ENCODE measurements at places on chromosomes 5 and 9.
A peak's percentile ranks its signal among the peaks of the same experiment; 100 is the strongest.

DNA sequence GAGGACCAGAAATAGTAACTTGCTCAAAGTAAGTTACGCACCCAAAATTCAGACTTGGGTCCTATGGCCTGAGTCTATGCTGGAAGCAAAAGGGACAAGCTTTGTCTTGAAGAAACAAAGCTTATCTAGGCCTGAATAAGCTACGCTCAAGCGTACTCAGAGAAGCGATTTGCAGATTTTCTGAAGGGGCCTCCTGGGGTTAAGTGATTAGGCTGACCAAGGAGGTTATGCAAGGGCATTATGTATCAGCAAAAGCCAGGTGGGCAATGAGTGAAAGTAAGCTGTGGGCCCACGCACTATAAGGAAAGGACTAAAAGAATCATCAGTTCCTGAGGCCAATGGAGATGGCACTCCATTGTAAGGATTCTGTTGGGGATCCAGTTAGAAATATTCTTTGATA is 122.1 kb downstream of the SNX18 start:
- no peak for DNase-seq

- peak; percentile 67 for DNase-seq
Measured at GRCh38 chr5:892394-893136, at the start of the genes BRD9 and TRIP13. Gene BRD9, minus strand, starts transcription at chr5:892801. Its CDS starts 144 bp downstream, at chr5:892657. Gene TRIP13, plus strand, starts transcription at chr5:892884. Its CDS starts 115 bp downstream, at chr5:892999.

DNA sequence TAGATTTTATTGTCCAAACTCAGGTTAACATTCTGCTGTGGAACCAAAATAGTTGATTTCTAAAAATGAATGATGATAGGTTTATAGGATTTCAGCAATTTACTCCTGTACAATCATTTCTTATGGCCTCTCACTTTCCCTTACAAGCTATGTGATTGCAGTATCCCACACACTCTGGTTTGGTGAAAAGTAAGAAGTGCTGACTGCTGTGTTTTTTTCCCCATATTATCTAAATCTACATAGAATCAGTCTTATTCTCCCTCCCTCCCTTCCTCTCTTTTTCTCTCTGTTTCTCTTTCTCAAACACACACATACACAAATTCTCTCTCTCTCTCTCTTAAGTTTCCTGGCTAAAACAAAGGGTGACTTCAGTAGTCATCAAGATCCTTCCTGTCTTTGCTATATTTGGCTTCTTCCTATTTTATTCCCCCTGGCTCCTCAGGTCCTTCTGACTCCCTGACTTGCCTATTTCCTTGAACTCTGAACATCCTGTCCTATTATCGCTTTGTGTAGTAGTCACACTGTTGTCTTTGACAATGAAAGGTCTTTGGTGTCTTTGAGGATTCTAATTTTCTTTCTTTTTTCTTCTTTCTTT is 55.9 kb upstream of the HAPLN1 start:
- no peak for DNase-seq

DNA sequence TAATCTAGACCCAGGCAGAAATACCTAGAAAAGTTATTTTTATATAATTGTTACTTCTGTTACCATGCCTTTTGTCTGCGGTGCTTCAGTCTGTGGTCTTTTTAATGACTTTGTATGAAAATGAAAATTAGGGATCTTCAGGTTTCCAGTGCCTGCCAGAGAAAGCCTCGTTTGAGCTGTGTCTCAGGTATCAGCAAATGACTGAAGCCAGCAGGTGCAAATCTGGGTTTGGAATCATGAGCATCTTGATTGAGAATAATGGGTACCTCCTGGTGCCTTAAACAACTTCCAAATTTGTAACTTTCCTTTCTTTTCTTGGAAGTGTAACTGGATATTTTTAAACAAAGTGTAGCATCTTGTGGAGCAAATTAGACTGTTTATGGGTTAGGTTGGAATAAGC is 4.3 kb downstream of the ZBTB34 start:
- DNase-seq: no peak

DNA sequence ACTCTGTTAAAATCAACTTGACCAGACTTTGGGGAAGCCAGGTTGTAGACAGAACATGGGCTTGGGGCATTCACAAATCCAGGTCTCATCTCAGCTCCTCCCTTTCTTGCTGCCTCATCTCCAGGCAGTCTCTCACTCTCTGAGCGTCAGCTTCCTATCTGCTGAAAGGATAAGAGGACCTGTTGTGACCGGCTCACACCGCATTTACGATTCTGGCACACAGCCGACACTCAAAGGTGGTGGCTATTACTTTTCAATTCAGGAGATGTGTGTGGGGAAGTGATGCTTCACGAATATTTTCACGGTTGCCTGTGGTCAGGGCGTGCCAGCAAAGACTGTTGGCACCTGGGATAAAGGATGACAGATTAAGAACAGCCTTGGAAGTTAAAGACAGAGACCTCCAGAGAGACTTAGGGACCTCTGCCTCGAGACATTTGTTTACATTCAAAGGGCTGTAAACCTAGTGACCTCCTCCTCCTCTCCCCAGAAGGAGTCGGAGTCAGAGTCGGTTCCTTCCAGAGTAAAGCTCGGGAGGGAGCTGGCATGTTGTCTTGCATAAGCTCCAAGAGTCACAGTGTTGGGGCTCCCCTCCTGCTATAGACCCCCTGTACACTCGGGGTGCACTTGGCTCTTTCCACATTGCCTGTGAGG is 83.2 kb downstream of the AK8 start:
- DNase-seq: no peak

DNA sequence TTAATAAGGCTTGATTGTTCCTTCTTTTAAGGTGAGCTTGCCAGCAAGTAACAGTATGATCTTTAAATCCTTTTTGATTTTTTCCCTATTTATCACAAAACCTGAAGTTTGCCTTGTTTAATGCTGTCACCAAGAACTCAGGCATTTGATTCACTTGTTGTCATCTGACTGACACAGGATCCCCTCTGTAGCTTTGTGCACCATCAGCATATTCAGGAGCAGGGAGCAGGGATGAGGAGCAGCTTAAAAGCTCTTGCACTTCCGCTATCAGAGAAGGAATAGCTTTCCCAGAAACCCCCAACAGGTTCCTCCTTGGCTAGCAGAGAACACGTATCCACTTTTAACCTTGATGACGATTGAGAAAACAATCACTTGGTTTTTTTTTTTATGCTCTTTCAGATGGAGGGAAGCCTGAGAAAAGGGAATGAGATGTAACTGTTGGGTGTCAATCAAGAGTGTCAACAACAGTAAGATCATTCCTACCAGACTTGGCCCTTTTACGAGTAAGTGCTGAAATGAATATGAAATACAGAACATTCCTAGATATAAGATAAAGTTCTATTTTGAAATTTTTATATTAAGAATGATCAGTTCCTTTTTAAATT is 433.1 kb upstream of the CDH18 start:
- DNase-seq: no peak

- no peak for DNase-seq
Measured at GRCh38 chr9:101448680-101449070, 13.1 kb upstream of the ALDOB start.

GRCh38 chr9:114258866-114259797 is 63.8 kb upstream of the ORM1 start:
- DNase-seq: no peak

DNA sequence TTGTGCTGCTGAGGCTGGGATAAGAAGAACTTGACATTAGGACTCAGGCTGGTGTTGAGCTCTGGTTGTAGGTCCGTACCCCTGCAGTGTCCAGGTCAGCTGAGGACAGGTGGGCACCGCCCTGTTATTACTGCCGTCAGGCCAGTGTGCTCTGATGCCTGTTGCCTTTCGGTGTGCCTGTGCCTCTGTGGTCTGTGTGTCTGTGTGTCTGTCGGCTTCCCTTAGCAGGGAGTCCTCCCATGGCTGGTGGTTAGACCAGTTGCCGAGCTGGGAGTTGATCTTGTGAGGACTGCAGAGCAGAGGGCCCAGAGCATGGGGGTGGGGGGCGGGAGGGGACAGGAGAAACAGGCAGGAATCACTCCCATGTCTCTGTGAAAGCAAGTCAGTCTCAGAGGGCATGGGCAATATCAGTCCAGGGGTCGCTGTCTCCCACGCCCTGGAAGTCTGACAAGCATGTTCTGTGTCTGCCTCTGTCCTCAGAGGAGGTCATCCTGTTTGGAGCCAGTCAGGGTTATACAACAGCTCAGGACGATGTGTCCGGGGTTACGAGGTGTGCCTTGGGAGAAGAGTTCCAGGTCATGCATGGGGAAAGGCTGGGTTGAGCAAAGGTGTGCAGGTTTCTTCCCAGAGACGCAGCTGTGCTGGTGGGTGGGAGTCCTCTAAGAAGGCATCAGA is 67.3 kb upstream of the GARNL3 start:
- DNase-seq: no peak

DNA sequence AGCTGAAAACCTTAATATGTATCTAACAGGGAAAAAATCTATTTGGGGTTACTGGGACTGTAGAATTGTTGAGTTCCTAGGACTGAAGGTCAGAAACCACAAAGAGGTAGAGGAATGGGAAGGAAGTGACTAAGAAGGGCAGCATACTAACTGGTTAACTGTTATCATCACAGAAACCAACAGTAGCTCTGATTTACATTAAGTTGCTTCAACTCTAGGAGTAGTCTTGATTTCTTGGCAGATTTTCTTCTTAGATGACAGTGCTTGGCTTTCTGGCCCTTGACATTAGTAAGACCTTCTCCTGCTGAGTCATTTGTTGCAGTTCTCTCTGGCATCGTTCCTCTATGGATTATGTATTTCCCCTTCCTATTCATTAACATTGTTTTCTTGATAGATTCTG is 116.1 kb upstream of the RASA1 start:
- no peak for DNase-seq

- no peak for DNase-seq
Measured at GRCh38 chr5:57832875-57833274, 350.3 kb upstream of the ACTBL2 start.

- no peak for DNase-seq
Measured at GRCh38 chr5:127294829-127295228, 4.2 kb downstream of the MEGF10 start.

DNA sequence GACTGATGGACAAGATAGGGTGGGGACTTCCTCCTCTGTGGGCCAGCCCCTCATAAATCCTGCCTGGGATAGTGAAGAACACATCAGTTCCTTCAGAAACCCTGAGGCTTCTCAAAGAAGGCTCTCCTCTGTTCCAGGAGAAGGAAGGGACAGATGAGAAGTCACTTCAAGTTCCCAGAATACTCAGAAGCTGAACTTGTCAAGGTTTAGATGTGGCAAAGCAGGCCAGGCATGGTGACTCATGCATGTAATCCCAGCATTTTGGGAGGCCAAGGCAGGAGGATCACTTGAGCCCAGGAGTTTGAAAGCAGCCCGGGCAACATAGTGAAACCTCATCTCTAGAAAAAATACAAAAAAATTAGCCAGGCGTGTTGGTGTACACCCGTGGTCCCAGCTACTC is 38.5 kb downstream of the STOM start:
- DNase-seq: no peak

DNA sequence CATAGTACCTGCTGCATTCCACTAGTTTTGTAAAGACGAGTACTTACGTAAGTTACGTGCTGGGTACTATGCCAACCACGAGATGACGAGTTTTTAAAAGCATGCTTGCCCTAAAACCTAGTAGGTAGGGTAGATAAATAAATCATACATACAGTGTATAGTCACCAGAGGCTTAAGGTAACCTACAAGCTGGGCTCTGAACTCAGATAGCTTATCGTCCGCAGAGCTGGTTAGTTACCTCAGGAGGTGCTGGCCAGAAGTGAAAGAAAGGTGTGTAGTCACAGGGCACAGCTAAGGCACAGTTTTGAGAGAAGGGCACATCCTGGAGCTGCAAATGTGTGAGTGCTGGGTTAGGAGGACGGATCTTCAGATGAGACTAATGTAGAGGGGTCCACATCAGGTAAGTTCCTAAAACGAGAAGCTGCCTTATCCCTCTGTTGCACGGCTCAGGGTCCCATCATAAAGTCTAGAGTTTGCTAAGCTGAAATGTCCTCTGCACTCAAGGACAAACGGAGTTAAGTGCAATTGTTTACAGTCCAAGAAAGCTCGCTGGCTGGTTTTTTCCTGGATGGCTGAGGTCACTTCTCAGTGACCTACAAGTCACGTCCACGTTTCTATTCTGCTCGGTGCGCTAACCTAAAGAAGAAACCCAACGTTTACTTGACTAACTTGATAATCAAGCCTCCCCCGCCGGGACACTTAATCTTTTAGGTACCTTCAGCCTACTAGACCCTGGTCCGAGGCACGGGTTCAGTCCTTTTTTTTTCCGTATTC is 1.1 kb upstream of the SNX24 start:
- DNase-seq: no peak

GRCh38 chr5:97375959-97376358 is 192.9 kb upstream of the RIOK2 start:
- DNase-seq: no peak

DNA sequence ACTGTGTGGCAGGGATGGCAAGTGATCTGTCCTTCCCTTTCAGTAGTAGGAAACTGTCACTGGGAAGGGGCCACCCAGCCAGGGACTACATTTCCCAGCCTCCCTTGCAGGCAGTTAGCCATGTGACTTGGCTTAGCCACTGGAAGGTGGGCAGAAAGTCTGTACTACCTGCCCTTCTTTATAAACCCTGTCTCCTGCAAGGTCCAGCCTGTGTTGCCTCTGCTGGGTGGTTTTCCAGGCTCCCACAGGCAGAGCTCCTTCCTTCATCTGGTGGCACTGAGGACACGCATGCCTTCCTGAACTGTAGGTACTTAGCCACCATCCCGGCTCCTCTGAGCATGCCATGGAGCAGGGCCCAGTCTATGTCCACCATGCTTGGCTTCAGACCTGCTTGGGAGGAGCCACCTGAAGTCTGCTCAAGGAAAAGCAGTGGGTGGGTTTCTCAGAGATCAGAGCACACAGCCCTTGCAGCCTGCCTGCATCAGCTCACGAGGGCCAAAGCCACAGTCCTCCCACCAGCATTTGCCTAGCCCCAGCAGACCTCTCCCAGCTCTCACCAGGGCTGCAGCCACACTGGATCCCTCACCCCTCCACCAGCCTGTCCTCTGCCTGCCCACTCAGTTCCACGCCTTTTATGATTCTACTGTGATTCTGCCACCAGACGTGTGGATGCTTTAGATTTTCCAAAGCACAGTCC is 16.7 kb upstream of the SLC25A51 start:
- DNase-seq: no peak

DNA sequence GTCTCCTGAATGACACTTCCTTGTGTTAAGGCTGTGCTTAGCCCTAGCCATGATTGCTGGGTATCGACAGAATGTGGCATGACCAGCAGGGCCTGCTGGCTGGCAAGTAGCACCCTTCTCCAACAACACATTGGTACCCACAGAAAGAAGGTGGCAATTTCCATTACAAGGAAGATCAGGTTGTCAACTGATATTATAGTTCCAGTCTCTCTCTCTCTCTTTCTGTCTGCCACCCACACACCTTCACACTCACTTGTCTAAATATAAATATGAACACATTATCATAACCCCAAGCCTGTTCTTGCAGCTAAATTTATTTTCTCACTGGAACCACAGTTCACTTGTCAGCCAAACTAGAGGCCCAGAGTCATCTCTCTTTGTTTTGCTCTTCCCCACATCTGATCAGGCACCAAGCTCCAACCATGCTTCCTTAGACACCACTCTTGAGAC is 408.1 kb upstream of the PIK3R1 start:
- DNase-seq: no peak
